Mucosa of descending colon (tissue), 3 donors: ENCODE measurements at places on chromosomes 13 and 19. TPM values are rescaled to one million over a fixed set of nuclear protein-coding genes. Genes with fewer than 3 reads are reported as not detected.

Gene PRSS57
- not detected for total RNA-seq

Gene ZNF285
- total RNA-seq, result 1.5 TPM

DNA sequence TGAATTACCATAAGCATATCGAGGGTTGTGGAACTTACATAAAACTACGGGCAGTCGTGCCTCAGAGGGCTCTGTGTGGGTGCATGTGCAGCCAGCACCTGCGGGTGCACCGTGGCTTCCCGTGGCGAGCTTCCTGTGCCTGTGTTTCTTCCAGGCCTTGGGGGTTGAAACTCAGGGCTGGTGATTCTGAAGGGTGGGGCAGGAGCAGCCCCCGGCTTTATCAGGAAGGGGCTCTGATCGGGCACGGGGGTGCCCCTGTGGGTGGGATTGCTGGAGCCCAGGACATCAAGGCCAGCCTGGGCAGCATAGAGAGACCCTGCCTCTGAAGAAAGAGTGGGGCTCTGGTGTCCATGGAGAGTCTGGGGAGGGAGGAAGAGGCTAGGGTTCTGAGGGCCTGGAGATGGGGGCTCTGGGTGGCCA lies 11.1 kb downstream of the ATP4B start:
- DNase-seq, result no peak

- peak; percentile 87 for DNase-seq
These were observed 32.6 kb upstream of the GATAD2A start for GRCh38 chr19:19372656-19373416.

DNA sequence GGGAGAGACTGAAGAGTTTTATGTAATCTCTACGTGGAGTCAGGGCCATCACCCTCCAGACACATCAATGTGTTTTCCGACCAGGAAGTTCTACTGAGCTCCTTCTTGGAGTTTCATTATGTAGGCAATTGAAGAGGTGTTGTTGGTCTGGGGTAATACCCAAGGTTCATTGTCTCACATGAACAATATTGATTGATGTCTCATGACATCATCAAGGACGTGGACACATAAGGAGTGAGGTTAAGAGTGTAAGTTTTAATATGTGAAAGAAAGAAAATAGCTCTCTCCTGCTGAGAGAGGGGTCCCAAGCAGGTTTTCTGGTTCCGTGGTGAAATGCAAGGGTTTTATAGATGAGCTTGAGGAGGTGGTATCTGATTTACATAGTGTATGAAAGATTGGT lies 280.7 kb upstream of the MIR17HG start:
- no peak for DNase-seq

GRCh38 chr13:78826936-78827335 lies 168.0 kb upstream of the OBI1 start:
- DNase-seq, result no peak

Gene MUC16
- total RNA-seq, result under 0.01 TPM
